Natural killer cell (primary cell): ENCODE measurements at places on chromosomes 16 and 17.
A peak's percentile ranks its signal among the peaks of the same experiment; 100 is the strongest.

DNA sequence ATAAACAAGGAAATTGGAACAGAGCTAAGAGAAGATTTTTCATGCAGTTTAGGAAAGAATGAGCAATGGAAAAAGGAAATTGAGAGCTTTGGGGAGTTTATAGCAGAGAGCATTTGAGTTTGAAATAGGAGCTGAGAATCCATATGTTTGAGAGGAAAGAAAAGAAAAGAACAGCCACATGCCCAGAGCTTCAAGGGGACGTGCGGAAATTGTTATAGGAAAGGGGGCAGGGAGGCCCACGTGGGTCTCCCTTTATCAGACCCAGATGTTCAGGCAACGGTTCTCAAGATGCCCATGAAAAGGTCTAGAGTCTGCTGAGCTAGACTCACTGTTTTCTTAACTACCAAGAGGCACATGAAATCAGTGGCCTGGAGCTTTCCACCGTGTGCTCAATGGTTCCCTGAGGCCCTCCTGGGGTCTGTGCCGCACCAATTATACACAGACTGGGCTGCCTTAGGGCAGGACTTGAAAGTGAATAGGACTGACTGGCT, 31.2 kb downstream of the CHD9 start:
- DNase-seq: no peak

DNA sequence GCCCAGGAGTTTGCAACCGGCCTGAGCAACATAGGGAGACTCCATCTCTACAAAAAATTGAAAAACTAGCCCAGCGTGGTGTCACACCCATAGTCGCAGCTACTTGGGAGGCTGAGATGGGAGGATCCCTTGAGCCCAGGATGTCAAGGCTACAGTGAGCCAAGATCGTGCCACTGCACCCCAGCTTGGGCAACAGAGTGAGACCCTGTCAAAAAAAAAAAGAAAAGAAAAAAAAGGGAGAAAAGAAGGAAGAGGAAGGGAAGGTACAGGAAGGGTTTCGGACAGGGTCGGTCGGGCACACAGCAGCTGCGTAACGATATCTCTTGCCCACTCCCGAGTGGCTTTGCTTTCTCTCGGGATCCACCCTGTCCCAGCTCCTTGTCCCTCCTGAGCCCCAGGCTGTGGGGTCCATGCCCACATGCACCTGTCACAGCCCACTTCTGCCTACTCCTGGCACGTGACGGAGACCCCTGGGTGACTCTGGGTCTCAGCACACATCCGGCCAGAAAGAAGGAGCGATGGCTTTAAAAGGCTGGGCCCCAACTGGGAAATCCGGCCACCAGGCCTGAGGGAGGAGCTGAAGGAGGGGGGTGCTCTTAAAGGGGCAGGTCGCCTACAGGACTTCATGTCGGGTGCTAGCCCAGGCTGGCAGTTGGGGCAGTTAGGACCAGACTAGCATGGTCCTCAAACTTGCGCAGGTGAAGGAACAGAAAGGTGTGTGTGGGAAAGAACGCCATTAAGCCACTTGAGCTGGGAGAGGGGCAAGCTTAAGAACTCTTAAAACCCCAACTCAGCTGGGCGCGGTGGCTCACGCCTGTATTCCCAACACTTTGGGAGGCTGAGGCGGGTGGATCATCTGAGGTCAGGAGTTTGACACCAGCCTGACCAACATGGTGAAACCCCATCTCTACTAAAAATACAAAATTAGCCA, at the start of gene GHDC:
Gene GHDC (minus strand): TSS at position 526 of the 931 bp plus-strand sequence. CDS start 913 bp downstream, outside the sequence.
- DNase-seq: peak; percentile 81

DNA sequence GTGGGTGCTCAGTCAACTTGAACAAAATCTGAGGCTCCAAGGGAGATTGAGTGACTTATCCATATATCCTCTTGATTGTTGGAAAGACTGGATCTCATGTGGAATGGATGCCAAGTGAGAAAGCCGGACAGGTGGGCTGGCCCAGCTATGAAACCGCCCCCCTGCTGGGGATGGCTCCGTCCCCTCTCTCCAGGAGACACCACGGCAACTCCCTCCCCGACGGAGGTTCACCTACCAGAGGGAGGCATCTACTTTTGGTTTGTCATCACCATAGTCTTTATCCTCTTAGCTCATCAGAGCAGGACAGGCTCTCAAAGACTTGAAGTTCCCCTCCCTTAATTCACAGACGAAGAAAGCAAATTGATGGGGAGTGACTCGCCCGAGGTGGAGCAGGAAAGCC, 1.8 kb upstream of the ALG1 start:
- DNase-seq: no peak

GRCh38 chr16:27474041-27474440, 72.1 kb downstream of the IL21R start:
- no peak for DNase-seq

DNA sequence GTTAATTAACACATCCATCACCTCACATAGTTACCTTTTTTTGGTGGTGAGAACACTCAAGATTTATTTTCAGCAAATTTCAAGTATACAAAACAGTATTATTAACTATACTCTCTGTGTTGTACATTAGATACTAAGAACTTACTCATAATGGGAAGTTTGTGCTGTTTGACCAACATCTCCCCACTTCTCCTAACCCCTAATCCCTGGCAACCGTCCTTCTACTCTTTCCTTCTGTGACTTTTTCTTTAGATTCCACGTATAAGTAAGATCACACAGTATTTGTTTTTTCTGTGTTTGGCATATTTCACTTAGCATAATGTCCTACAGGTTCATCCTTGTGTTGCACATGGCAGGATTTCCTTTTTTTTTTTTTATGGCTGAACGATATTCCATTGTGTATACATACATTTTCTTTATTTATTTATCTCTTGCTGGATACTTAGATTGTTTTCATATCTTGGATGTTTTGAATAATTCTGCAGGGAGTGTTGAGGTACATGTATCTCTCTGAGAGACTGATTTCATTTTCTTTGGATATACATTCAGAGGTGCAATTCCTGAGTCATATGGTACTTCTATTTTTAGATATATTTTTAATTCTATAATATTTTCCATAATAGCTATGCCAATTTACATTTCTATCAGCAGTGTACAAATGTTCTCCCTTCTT, 19.0 kb downstream of the PPM1D start:
- no peak for DNase-seq

DNA sequence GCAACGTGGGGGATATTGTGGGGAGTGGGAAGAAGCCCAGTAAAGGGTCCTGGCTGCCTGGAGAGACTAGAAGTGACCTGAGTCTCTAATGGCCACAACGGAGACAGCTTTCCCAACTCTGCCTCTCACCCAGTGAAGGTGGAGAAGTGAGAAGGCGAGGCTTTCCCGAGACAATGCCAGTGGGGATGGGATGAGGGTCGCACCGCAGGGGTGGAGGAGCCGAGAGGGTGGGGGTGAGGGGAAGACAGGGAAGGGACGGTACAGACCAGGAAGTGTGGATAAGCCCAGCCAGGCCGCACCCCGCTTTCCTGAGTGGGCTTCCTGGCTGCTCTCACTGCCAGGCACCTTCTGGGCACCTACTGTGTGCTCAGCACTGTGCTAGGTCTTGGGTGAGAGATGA, 7.5 kb upstream of the SPPL2C start:
- DNase-seq: no peak

- no peak for DNase-seq
Measured at GRCh38 chr17:50781167-50781566, 13.8 kb upstream of the ANKRD40CL start.

DNA sequence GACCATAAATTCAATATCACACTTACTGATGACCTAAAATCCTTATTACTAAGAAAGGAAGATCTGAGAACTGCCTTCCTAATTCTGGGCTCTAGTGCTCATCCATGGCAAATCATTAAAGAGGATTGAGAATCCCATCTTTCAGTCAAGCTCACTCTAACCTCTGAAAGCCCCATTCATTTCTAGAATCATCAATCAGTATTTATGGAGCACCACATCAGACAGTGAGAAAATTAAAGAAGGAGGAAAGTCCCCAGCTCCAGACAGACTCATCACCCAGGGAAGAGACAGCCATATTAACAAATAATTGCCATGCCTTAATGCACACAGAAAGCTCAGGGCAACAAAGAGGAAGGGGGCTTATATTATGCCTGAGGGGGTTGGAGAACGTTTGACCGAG, 256.1 kb upstream of the SOX9 start:
- DNase-seq: no peak

- DNase-seq: no peak
Measured at GRCh38 chr16:77849646-77850258, 61.4 kb downstream of the VAT1L start.

GRCh38 chr17:73163043-73163442, 1.8 kb upstream of the SSTR2 start:
- no peak for DNase-seq

- no peak for DNase-seq
Measured at GRCh38 chr17:72120642-72121163, at the start of gene SOX9. Gene SOX9, plus strand, starts transcription at chr17:72121020. Its CDS starts 372 bp downstream, at chr17:72121392.

- DNase-seq: no peak
Measured at GRCh38 chr16:22765479-22765878, 48.5 kb upstream of the HS3ST2 start.

DNA sequence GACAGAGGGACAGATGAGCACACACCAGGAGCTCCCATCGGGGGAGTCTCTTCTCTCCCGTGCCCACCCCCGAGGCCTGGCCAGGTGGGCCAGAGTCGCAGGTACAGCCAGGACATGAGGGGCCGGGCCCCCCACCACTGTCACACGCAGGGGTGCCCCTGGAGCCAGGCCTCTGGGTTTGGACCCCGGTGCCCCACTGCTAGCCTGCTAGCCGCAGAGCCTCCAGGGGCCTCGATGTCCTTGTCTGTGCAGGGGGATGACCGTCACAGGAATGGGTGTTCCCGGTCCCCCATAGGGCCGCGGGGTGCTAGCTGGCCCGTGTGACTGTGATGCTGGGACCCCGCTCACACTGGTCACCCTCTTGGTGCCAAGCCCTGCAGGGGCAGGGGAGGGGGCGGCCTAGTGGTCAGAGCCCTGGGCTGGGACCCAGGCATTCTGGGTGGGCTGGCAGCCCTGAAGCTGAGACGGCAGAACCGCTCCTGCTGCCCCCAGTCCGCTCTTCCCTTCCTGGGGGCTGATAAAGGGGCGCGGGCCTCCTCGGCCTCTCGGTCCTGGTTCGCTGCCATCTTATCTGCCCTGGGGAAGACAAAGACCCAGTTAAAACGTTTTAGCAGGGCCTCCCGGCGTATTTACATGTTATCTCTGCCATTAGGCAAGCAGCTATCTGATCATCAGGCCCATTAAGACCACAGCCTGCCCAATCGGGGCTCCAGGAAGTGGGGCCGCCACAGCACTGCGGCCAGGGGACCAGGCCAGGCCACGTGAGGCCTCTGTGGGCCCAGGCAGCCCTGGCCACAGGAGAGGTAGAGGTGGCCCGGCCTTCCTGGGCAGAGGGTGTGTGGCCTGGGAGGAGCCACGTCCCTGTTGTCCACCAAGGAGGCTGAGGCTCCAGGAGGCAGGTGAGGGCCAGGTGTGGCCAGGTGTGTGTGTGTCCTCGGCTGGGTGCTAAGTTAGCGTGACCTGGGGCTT, 57.2 kb upstream of the ZC3H18 start:
- DNase-seq: no peak

GRCh38 chr17:59001158-59001814, 105.4 kb downstream of the TRIM37 start:
- DNase-seq: peak; percentile 22

DNA sequence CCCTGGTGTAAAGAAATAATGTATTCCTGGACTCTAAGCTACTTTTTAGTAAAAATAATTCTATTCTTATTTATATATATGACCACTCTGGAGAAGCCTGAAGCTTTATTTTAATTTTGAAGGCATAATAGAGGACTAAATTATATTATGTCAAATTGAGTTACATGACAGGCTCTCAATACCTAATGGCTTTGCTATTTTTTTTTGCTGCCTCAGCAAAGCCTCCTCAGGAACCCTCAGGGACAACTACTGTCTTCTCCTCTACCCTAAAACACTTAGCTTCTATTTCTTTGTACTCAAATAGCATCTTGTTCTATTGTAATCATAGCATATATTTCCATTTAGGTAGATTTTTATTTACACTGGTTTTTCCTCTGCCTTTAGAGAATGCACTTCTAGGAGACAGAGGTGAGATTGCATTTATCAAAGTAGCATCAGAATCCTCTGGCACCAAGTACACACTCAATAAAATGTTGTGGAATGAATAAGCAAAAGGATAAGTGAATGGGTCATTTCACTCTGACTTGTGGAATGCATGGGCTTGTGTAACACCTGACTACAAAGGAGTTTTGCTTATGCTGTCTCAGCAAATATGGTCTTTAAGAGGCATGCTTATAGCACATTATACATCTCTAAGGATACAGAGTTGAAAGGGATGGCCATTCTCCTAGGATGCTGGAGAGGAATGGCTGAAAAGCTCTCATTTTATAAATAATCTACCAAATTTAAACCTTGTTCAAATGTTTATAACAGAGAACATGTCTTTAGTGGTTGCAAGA, 605.2 kb downstream of the KCNJ2 start:
- DNase-seq: no peak

DNA sequence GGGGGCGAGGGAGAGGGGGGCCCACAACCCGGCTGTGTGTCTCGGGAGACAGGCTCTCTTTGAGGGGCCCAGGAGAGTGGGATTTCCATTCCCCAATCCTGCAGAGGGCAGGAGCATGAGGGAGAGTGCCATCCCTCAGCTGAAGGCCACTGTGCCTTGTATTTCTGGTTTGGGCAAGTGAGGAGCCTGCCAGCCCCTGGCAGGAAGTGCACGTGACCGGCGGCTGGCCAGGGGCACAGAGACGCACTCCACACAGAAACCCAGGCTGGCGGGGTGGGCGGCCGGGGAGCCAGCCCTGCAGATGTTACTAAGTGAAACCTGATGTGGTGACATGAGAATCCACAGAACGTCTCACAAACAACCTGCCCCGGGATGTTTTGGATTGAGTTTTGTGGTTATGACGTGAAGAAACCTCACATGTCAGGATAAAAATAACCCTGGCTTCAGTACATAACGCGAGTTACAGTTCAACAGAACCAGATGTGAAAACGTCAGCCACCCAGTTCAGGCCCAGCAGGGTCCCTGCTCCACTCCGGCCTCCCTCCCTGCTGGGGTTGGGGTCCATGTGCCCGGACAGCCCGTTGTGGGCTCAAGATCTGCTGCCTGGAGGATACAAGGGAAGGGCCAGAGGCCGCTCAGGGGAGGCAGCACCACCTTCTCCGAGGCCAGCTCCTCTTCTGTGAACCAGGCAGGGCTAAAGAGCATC, 51.7 kb upstream of the MTSS2 start:
- DNase-seq: peak; percentile 87

GRCh38 chr17:281365-281999, 71.1 kb downstream of the RPH3AL start:
- DNase-seq: no peak

GRCh38 chr17:45021607-45022287, 29.7 kb downstream of the DCAKD start:
- peak; percentile 84 for DNase-seq

DNA sequence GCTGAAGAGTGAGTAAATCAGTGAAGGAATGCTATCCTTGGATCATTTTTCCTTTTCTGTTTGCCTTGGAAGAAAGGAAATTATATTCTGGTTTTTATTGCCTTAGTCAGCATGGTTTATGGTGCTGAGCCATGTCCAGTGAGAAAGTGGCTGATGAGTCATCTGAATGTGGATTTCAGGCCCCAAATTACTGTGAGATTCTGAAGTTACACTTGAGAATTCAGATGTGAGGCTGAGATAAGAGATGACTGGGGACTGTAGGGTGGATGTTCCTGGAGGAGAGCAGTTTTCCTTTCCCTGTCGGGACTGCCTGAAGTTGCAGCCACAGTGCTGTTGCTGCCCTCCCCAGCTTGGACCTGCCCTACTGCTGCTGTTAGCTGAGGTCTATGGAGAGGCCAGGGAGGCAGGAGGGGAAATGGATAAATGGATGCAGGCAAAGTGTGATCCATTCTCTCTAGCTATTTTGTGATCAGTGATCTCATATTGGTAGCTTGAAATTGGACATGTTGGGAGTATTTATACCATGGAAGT, 4.2 kb upstream of the MAP3K14 start:
- no peak for DNase-seq
